ENCODE measurements at places on chromosomes 12 and 14. TPM values are rescaled to one million over a fixed set of nuclear protein-coding genes. Genes with fewer than 3 reads are reported as not detected.

DNA sequence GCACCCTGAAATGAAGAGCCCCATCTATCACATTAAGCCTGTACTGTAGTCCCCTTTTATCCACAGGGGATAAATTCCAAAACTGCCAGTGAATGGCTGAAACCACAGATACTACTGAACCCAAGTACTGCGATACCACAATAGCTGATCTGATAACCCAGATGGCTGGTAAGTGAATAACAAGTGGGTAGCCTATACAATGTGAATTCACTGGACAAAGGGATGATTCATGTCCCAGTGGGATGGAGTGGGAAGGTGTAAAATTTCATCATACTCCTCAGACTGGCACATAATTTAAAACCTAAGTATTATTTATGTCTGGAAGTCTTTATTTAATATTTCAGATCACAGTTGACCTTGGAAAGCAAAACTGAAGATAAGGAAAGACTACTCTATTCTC lies 201.3 kb downstream of the GPHN start:
- DNase-seq = peak; percentile 76

DNA sequence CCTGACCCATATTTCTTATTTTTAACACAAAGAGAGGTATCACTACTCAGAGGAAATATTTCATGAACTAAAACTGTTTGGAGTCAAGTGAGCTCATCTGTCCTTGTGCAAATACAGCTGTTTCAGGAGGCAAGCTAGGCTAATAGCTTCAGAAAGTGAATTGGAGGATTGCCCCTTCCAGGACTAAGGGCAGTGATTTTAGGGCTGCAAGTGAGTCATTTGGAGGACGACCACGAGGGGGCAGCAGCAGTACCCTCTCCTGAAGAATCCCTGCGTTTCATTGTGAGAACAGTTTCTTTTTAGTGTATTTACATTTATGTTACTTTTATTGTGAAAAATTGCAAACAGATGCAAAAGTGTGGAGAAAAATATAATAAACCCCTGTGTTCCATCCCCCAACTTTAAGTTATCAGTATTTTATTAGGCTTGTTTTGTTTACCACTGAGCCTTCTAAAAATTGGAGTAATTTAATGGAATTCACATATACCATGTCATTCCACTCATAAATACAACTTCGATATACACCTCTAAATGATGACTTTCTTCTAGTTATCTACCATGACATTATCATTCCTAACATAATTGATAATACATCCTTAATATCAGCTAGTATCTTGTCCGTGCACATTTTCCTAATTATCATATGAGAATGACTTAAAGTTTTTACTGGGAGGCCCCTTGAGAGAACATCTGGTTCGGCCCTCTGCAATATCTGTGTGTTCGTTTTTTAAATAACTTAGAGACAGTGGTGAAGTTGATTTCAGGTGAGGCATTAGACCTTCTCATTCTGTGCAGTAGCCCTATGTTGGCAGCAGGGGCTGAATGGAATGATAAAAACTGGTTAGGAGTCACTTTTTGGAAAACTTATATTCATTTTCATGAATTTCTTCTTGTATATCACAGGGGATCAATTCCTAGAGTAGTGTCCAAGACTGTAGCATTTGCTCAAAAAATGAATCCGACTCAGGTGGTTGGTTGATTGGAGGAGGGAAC lies 13.7 kb downstream of the FOXJ2 start:
- peak; percentile 89 for DNase-seq

- DNase-seq = peak; percentile 51
Measured at GRCh38 chr14:59116984-59117415, 71.5 kb upstream of the DAAM1 start.

Gene MYF5
- not detected for polyA plus RNA-seq

- DNase-seq = no peak
Measured at GRCh38 chr14:106044949-106045596, 518.7 kb downstream of the TMEM121 start.

- no peak for DNase-seq
Measured at GRCh38 chr14:76080471-76080870, 71.3 kb upstream of the GPATCH2L start.

DNA sequence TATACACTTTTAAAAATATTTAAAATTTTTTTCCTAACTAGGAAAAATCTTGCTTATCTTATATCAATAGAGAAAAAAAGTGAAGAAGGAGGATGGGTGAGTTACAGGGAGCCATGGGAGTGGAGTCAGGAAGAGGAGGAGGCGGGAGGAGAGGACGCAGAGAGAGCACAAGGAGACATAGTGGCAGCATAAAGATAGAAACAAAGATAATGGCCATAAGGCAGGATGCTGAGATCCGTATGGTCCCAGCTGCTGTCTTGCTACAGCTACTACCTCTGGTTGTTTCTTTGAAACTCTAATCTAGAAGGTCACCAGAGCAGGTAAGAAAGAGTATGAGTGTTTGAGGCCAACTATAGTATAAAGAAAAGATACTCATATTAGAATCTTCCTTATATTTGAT lies 2.6 kb upstream of the SOX5 start:
- no peak for DNase-seq

Gene SSPN
- 18.3 TPM for polyA plus RNA-seq

DNA sequence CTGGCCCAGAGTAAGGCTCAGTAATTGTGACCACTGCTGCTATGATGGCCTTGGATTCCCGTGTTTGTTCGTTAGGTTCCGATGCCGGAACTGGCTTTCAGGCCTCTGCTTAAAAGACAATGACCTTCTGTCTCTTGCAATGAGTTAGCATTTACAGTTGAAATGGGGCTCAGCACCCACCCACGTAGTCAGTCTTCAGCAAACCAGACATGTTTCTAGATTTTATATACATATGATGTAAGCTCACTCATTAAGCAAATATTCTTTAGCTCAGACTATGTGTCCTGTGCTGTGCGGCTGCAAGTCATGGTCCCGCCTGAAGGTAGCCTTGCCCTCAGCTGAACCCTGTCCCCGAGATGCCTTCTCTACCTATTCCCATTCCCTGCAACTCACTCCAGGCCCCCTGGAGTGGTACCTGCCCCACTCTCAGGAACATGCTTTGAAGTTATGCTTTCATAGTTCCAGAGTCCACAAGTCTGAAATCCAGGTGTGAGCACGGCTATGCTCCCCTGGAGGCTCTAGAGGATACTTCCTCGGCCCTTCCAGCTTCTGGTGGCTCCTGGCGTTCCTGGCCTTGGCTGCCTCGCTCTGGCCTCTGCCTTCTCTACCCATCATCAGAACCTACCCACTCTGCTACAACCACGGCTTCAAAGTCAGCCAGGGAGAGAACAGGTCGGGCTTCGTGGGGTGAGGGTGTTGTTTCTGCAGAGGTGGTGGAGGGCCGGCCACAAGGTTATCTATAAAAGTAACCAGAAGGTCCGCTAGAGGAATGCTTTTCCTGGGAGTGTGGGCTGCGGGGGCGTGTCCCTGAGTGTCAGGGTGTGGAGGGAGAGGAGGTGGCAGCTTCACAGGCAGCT lies 157.8 kb downstream of the RBM19 start:
- no peak for DNase-seq

DNA sequence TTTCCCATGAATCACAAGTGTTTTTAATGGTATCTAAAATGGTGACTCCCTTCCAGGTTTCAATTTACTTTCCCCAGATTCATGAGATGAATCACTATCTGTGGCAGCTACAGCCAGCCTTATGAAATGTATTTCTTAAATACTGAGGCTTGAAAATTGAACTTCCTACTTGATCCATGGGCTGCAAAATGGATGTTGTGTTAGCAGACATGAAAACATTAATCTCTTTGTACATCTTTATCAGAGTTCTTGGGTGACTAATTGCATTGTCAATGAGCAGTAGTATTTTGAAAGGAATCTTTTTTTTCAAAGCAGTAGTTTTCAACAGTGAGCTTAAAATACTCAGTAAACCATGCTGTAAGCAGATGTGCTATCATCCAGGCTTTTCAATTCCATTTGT lies 250.8 kb downstream of the SLC6A15 start:
- DNase-seq = peak; percentile 82

DNA sequence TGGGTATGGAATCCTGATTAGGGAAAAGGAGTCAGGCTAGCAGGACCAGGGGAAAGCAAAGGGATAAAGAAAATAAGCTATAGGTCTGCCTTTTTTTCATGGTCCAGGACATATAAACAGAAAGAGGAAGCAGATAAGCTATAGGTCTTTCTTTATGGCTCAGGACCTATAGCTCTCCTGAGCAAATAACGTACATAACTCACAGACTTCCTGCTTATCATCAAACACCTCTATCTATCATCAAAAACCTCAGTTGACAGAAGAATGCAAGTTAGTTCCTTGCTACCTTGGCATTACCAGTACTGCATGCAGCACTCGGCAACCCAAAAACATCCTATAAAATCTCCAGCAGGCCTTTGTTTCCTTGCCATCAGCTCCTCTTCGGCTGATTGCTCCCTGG lies 238.7 kb upstream of the OR4E1 start:
- DNase-seq = no peak

DNA sequence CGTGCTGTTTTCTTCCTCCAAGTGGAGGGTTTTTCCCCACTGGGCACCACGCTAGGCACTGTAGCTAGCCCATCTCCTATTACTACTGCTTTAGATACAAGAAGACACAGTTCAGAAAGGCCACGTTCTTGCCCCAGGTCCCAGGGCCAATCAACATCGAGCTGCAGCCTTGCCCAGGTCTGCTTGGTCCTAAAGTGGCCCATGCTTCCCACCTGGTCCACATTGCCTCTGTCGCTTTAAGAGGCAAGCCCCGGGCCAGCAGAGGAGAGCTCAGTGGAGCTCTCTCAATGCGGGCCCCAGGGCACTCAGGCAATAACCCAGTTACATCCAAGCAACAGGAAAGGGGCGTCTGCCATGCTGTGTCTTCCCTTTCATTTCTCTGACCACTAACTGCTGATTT lies 148.1 kb downstream of the CALM1 start:
- DNase-seq = no peak

GRCh38 chr12:30816742-30817465 lies 62.2 kb upstream of the CAPRIN2 start:
- DNase-seq = no peak

- DNase-seq = no peak
Measured at GRCh38 chr12:99122959-99123358, 477.9 kb downstream of the APAF1 start.
